Forelimb muscle (tissue), 1 donor: ENCODE measurements at places on chromosomes 7 and 10. TPM values are rescaled to one million over a fixed set of nuclear protein-coding genes. Genes with fewer than 3 reads are reported as not detected.

VIPR2 gene
- 9.4 TPM for polyA plus RNA-seq

GRCh38 chr7:87144173-87144657 lies 8.0 kb upstream of the DMTF1 start:
- no peak for DNase-seq

DNA sequence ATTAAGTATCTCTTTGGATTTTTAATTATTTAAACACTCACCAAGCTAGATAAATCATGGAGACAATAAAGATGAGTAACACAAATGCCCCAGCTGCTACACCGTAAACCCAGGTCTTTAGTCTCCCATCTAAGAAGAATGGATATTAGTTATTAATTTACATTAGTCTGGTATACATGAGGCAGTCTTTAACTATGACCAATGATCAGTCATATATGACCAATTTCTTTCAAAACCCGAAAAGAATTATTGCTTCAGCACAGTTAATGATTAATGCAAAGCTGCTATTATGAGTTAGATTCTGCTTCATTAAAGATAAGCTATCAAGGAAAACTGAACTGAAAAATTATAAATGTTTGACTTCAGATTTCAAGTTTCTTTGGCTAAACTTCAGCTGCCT lies 402.9 kb downstream of the PHF14 start:
- no peak for DNase-seq

- DNase-seq: no peak
Measured at GRCh38 chr7:116380025-116380424, 119.5 kb upstream of the CAV2 start.

DNA sequence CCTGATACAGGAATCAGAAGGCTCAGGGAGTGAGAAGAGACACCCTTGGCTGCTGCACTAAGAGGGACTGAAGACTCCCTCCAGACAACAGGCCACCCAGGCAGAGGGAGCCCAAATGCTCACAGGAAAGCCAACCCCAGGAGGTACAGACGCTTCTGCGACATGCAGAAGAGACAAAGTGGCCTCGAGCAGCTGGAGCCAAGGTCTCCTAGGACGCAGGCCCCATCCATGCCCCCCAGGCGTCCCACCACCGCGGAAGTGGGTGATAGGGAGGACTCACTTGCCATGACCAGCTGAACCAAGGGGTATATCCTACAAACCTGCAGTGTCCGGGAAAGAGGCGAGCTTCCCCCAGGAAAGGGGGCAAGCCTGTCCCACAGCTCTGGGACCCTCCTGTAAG lies 56.9 kb downstream of the CTBP2 start:
- DNase-seq: no peak

DNA sequence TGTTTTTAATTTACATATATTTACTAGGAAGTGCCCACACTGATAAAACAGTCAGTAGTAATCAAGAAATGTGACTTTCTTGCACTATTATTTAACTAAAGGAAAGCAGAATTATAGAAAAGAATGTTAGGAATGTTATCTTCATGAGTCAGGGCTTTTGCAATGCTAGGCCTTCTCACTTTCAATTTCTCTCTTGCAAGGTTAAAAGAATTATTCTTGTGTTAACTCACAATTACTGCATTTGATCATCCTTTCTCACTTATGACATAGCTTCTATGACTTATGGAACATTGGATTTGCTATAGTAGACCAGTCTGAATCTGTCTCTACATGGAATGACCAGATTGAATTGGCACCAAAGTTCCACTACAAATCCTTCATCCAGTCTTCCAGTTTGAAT lies 192.4 kb downstream of the SDK1 start:
- DNase-seq: no peak

TRIM50 gene
- 0.67 TPM for polyA plus RNA-seq

ATRNL1 gene
- polyA plus RNA-seq: 0.71 TPM

DNA sequence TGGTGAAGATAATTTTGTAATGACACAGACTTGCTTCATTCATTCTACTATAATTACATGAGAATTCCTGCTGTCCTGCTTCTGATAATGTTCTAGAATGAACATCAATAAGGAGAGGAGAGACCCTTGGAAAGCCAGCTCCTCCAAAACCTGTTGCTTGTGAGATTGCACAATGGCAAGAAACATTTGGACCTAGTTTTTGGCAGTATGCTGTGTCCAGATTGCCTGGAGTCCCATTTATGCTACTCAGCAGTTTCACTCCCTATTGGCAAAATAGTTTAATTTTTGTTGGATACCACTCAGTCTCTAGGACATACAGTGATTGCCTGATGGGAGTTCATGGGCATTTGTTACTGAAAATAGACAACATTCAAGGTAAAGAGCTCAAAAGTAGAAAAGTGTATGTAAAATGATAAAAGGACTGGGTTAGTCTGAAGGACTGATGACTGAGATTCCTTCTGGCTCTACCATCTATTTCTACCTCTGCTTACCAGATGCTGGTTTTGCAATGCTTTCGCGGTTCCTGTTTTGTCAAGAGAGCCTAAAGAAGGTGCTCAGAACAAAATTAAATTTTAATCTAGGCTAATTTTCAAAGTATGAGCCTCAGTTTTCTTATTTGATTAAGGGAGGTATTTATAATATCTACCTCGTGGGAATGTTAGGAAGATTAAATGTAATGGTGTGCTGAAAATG lies 8.0 kb upstream of the ACTR3B start:
- no peak for DNase-seq

DNA sequence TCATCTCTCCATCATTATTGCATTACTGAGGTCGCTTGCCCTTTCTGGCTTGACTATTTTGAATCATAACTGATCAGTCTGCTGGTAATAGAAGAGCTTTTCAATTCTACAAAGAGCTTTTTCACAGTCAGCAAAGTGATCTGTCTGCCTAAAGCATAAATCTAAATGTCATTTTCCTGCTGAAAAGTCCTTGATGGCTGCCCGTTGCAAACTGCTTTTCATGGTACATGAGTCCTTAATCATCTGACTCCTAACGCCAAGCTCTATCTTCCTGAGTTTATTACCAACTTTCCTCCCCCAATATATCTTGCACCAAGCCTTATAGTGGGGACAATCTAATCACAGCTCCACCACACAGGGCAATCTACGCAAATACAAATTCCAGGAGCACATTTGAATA lies 39.8 kb downstream of the THSD7A start:
- no peak for DNase-seq

DNA sequence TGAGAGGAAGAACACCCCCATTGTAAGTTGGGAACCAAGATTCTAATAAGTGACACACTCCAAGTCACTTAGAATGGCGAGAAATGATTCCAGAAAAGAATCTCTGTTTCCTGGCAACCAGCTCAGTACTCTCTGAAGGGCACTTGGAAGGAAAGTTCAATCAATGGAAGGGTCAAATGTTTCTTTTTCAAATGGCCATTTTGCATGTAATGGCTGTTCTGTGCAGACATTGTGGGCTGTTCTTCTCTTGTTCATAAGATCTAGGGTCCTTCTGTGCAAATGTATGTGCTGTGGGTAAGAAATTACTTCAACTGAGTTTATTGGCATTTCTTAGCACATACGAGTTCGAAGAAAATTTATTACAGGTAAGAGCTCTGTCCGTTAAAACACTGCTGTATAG lies 145.3 kb downstream of the EVX1 start:
- DNase-seq: no peak

DNA sequence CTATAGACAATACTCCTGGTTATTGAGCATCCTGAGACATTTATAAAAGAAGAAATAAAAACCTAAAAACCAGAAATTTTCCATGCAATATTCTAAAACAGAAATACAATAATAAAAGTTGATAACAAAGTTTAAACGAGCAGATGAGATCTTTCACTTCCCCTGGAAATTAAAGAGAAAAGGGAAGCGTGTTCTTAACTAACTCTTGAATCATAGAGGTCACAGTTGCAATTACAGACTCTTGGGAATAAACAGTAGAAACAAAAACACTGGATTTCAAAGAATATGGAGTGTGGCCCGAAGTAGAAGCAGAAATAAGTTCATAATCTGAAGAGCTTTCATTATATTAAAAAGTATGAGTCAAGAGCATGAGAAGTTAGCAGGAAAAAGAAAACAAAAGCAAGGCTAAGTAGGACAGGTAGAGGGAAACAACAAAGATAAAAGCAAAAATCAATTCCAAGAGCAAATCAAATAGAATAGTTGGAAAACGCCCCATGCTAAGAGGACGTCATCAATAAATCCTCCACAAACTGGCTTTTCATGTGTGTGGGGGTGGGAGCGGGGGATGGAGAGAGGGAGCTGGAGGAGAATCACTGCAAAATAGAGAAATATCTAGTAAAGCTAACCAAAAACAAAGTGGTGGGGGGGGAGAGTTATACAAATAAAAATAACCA lies 55.2 kb upstream of the C10orf71 start:
- DNase-seq: no peak

KRIT1 gene
- polyA plus RNA-seq: 23.9 TPM

DNA sequence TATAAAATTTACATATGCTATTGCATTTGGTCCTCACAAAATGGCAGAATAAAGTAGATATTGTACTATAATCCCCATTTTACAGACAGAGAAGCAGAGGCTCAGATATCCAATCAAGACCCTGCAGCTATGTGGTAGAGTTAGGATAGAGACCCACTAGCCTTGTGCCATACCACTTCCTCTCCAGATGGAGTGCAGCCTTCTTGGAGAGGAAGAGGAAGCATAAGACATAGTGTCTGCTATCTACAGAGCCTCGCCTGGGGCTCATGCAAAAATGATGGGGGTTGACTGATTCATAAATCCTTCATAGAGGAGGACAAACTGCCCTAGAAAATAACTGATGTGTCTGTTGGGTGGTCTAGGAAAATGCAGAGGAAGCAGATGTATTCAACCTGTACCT lies 447.3 kb downstream of the KCNMA1 start:
- no peak for DNase-seq

DOCK1 gene
- 26.7 TPM for polyA plus RNA-seq

LAMB1 gene
- 406 TPM for polyA plus RNA-seq

GRCh38 chr7:142811154-142811737 lies 40.5 kb downstream of the PRSS2 start:
- no peak for DNase-seq

DNA sequence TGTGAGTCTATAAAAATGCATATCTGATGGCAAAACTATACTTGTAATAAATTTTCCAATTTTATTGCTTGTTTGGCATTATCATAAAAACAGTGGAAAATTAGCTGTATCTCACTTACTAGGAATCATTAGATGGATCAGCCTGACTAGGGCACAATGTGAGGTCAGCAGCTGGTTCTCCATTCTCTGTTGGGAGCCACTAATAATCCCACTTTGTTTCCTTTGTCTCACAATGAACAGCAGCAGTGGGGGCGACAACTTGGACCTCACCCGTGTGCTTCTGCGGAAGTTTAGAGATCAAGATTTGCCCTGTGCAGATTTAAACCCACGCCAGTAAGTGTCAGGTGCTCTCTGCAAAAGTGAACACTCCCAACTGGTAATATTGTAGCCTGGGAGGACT lies 295.5 kb downstream of the ABCA13 start:
- no peak for DNase-seq

DNA sequence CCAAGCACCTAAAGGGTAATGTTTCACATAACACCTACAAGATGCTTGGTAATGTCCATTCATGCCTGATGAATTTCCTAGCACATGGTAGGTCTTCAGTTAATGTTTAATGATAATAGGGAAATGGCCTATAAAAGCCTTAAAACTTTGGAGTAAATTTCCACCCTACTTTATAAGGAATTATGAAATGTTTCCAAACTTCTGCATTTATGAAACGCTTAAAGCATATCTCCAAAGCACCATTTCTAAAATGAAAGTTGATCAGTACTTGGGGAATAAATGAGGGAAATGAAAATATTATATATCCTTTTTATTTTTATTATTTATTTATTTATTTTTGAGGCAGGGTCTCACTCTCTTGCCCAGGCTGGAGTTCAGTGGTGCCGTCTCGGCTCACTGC lies 51.8 kb downstream of the INPP5F start:
- DNase-seq: no peak

DNA sequence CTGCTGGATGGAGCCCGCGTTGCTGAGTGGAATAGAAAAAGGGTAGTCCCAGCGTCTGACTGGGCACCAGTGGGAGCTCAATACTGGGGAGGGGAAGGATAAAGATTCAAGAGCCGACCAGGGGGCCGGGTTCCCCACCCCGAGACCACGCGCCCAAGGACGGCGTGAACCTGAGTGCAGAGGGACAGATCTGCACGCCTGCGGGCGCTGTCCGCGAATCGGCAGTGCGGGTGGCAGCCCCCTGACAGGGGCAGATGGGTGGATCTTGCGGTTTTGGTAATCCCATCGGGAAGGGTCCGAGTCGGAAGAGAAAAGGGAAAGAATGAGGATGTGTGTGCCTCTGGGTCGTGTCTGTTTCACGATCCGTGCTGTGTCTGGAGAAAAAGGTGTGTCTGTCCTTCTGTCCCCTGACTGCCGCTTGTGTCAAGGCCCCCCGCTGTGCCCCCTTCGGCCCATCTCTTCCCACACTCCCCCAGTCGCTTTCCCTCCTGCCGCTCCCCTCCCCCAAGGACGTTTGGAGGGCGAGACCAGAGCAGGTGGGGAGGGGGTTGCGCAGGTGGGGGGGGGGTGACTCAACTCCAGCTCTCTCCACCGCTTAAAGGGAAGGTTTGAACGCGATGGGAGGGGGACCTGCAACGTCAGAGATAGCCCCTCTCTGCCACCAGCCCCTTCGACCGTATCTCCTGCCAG lies 734 bp upstream of the VGF start:
- DNase-seq: no peak

FOXI2 gene
- 0.47 TPM for polyA plus RNA-seq

- DNase-seq: no peak
Measured at GRCh38 chr7:91630581-91631380, 249.7 kb downstream of the MTERF1 start.

TBRG4 gene
- 41.2 TPM for polyA plus RNA-seq

- DNase-seq: no peak
Measured at GRCh38 chr10:114773197-114773532, 48.4 kb upstream of the FHIP2A start.

DNA sequence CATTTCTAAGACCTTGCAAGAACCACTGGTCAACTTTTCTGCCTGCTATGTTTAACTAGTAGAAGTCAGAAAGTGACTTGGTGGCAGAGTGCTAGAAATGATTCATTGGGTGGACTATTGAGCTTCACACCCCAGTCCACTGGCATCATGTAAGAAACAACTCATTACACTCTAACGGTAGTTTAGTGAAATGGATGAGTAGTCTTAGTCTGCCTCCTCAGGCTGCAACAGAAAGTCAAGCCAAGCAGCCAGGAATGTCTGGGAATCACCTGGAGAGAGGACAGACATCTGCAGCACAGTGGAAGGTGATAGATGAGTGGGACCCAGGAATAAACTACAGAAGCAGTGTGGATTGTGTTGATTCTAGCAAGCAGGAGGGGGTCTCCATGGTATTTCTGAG lies 125.4 kb downstream of the AUTS2 start:
- DNase-seq: no peak

- DNase-seq: no peak
Measured at GRCh38 chr7:79334334-79334733, 119.1 kb downstream of the MAGI2 start.

- no peak for DNase-seq
Measured at GRCh38 chr10:78860260-78860914, 208.4 kb upstream of the ZMIZ1 start.

- no peak for DNase-seq
Measured at GRCh38 chr10:71964098-71964742, at the start of gene CHST3. TSS of gene CHST3 (plus strand) at chr10:71964395. CDS start at chr10:72005843, 41,448 bp downstream.

PYROXD2 gene
- 13.7 TPM for polyA plus RNA-seq
